ENCODE measurements at places on chromosomes 11 and 22.

DNA sequence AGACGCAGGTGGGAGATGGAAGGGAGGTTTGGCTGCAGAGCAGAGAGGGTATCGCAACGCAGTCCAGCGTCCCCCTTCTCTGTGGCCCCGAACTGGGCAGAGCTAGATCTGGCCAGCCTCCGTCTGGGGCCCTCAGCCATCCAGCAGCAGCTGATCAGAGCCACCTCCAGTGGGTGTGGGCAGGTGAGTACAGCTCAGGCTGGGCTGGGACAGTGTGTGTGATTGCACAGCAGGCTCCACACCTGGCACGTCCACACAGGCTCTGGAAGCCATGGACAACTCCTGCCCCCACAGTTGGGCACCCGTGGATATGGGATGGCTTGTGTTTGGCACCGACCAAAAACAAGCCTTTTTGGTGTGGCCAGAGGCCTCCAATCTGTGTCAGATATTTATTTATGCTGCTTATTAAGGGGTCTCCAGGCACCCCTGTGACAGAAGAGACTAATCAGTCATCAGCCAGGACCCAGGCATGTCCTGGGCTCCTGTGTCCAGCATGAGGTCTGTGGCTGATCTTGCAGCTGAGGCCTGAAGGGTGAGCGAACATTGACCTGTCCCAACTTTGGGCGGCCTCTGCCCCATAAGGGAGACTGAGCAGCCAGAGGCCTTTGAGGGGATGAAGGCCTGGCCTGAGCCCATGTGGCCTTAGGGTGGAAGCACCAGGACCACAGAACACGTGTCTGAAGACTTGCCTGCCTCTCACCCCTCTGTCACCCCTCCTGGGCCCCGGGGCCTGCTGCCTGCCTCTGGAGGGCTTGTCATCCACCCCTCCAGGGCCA is 18.6 kb downstream of the POLR3H start:
- DNase-seq: peak; percentile 49

- DNase-seq: peak; percentile 94
Observed at GRCh38 chr11:20000351-20001134, 159.7 kb downstream of the DBX1 start.

GRCh38 chr22:19848298-19849224 is 6.1 kb downstream of the GNB1L start:
- peak; percentile 47 for DNase-seq

DNA sequence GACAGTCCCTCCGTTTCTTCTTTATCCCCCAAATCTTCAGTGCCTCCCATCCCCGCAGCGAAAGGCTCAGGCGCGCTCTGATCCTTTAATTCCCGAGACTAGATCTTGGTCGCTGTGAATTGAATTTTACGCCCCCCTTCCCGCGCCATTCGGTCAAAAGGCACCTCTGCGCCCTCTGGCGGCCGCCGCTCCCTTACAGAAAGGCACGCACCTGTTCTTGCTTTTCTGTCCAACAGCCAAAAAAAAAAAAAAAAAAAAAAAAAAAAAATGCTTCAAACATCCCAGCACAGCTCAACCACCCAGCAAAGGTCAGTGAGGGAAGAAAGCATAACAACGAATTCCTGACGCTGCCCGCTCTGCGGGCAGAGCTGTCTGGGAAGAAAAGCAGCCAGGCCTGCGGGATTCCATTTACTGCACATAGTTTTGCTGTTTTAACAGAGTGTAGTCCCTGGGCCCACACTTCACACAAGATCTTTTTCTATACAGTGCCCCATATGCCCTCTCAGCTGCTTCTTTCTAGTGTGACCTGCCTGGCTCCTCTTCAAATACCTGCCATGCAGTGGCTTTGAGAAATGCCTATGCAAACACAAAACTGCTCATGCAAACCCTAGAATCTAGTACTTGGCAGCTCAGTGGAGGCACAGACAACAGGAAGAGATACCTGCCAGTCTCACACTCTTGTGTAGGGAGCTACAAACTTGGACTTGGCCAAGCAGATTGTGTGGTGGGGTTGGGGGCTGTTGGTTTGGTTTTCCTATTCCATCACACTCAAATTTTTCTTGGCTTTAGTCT is 1.3 kb upstream of the ESAM start:
- DNase-seq: peak; percentile 96

- no peak for DNase-seq
Observed at GRCh38 chr11:126914941-126915340, 85.6 kb downstream of the KIRREL3 start.

DNA sequence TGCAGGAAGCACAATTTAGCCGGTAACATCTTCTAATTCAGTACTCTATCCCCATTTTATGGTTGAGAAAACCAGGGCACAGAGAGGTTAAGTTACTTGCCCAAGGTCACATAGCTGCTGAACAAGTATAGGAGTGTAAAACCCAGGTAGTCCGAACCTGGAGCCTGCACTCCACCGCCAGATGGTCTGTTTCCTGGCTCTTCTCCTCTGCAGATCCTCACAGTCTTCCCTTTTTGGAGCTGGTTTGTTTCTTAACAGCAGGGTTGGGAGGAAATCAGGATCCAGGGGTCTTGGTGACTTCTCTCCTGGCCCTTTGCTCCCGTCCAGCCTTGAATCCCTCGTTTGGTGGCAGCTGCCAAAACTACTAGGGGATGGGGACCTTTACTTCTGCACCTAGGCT is 12.0 kb downstream of the TSPAN18 start:
- no peak for DNase-seq

DNA sequence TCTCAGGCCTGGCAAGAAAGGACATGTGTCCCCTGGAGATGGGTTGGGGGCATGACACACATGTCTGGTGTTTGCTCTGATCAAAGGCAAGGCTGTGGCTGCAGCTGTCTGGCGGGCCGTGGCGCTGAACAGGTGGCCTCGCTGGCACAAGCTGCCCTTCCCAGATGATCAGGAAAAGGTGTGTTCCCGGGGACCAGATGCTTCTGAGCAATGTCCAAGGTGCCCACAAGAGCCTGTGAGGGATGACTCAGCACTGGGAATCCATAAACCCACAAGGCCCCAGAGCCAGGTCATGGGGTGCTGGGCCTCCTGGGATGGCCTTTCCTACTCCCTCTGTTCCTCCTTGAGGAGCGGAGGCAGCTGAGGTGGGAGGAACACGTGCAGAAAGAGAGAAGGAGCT is 9.7 kb upstream of the LRP5 start:
- DNase-seq: no peak

GRCh38 chr22:29016067-29016938 is 45.3 kb downstream of the C22orf31 start:
- DNase-seq: no peak

DNA sequence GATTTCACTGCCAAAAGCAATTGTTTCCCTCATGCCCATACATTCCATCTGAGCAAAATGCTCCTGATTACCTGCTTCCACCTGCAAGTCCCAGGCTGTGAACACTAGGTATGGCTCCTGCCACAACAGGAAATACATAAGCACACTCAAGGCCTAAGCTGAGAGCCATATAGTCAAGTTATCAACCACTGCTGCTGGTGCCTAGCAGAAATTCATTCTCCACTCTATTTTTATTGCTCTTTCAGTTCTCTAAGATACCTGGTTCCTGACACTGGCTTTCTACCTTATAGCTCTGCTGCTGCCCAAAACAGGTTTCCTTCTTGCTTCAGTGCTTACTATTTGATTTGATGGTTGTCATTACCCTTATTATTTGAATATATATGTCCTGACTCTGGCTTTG is 31.6 kb downstream of the SLC36A4 start:
- no peak for DNase-seq

- DNase-seq: peak; percentile 84
Observed at GRCh38 chr22:40044870-40045834, 50.4 kb downstream of the FAM83F start.

DNA sequence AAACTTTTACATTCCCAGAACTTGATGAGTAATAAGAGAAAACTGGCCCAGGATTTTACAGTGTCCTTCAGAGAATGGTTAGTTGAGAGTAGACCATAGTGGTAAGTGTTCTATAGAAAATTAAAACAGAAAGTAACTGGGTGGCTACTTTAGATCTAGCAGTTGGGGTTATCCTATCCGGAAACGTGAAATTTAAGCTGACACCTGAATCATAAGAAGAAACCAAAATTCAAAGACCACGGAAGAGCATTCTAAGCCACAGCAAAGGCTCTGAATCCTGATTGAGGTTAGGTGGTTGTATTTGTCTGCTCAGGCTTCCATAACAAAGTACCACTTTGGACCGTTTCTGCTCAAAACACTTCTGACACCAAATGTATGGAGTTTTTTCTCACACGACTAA is 34.0 kb downstream of the TTC17 start:
- no peak for DNase-seq

GRCh38 chr11:529728-530411 is 5.5 kb downstream of the HRAS start:
- DNase-seq: no peak

DNA sequence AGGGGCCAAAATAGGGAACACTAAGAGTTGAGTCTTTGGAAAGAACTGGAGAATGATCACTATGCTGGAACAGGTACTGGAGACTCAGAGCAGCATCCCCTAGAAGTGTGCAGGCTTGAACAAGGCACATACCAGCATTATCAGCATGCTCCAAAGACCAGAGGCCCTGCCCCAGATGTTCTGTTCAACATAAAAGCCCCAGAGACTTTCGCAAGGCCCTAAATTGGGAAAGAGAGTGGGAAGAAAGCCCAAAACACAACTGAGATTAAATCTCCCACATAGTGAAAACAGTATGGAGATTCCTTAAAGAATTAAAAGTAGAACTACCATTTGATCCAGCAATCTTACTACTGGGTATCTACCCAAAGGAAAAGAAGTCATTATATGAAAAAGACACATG is 9.4 kb downstream of the CNGA4 start:
- DNase-seq: no peak

- DNase-seq: no peak
Observed at GRCh38 chr11:72912253-72912652, 98.0 kb downstream of the ATG16L2 start.

DNA sequence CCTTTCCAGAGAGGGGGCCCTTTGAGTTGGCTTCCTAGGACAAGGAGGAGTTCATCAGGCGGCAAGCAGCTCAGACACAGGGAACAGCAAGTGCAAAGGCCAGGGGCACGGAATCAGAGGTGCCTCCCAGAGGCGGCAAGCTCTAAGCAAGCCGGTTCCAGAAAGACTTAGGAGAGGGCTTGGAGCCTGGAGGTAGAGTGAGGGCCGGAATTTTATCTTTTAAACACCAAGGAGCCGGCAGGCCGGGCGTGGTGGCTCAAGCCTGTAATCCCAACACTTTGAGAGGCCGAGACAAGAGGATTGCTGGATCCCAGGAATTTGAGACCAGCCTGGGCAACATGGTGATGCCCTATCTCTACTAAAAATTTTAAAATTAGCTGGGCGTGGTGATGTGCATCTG is 26.6 kb downstream of the FADD start:
- DNase-seq: no peak

DNA sequence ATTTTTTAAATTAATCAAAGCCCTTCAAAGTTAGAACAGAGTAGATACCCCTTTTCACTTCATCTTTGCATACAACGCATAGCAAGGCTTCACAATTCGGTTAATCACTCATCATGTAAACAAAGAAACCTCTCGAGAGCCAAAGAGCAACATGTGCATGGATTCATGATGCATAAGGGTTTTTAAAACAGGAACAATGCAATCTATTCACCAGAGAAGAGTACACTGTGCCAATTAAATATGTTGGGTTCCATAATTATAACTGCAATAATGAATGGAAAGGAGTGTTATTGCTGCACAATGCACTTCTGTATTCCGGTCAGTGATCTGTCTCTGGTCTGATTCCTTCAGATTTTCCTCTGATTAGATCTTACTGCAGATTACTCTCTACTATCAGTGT is 45.3 kb downstream of the CADM1 start:
- DNase-seq: no peak

GRCh38 chr11:104668797-104669463 is 229.3 kb downstream of the CASP12 start:
- no peak for DNase-seq

GRCh38 chr11:107751082-107751481 is 39.2 kb upstream of the SLN start:
- no peak for DNase-seq

- DNase-seq: no peak
Observed at GRCh38 chr11:95711162-95711944, 78.2 kb downstream of the FAM76B start.

GRCh38 chr11:71504531-71504930 is 22.5 kb upstream of the KRTAP5-7 start:
- DNase-seq: peak; percentile 77

DNA sequence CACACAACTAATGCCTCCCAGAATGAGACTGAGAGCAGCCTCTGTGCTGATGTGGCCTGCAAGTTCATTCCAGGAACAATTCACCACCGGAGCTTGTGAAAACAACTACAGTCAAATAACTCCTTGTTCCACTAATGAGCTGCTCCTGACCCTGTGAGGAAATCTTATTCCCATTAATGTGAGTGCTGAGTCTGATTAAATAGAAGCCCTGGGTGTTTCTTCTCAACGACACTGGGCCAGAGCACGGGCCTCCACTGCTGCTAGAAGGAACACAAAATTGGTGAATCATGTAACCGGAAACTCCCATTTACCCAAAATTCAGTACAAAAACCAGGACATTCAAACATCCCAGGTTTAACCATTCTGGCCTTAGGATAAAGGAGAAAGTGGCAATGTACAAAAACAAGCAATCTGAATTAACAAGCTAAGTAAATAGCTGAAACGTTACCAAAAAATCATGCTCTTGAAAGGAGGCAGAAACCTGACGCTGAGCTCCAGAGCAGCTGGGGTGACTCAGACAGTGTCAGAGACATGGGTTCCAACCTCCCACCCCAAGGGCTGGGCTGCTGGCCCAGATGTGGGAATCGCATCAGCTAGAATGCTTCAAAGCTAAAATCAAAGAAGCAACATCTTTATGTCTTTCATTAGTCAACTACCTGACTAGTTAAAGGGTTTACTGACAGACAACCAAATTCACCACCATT is 26.7 kb downstream of the SERGEF start:
- DNase-seq: no peak
